ENCODE measurements at places on chromosomes 4 and X.

DNA sequence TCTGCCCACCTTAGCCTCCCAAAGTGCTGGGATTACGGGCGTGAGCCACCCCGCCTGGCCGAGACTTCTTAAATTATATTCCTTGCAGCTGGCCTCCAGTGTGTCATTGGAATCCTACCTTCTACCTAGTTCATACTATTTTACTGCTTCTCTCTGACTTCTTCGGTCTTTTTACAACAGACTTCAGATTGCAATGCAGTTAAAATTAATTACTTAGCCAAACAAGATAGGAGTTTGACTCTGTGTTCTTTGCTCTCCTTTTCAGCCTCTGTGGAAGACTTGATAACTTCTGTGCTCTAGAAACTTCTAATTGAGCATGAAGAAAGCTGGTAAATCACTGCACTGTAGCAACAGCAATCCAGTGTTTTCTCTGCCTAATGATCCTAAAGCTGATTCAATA, 199.5 kb downstream of the GASK1B start:
- DNase-seq: no peak

GRCh38 chr4:77073106-77073809, 2.5 kb downstream of the CCNI start:
- DNase-seq: no peak

- no peak for DNase-seq
Measured at GRCh38 chr4:75922588-75922987, 18.2 kb downstream of the NAAA start.

DNA sequence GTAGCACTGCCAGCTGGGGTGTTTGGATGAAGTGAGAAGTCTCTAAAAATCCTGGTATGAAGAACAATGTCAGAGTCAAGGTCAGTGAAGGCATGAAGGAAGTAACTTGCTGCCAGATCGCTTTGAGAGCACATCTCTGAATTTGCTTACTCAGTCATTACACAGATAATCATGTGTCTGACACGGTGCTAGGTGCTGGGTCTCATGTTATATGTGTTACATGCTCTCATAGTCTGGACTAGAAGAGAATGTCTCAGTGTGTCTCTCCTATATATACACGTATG, 337.9 kb downstream of the ARHGAP10 start:
- no peak for DNase-seq

GRCh38 chr4:7817877-7818398, 121.7 kb downstream of the AFAP1 start:
- no peak for DNase-seq

GRCh38 chrX:1336331-1336943, at the start of gene IL3RA:
Gene IL3RA, plus strand, starts transcription at chrX:1336785. Its CDS starts 4,981 bp downstream, at chrX:1341766.
- no peak for DNase-seq

GRCh38 chr4:24163314-24163713, 273.5 kb upstream of the PPARGC1A start:
- no peak for DNase-seq

DNA sequence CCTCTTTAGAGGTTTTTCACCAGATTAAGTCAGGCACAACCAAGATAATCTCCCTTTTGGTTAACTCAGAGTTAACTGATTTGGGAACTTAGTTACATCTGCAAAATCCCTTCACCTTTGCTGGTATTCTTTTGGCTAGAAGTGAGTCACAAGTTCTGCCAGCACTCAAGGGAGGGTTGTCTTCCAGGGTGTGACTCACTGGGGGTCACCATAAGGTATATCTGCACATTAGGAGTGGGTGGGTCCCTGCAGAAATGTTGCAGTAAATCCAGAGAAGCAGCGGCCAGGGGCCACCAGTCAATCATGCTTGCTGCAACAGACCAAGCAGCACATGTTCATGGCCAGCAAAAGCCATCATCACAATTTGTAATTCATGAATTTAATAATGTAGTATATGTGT, 59.8 kb upstream of the MAML3 start:
- no peak for DNase-seq

DNA sequence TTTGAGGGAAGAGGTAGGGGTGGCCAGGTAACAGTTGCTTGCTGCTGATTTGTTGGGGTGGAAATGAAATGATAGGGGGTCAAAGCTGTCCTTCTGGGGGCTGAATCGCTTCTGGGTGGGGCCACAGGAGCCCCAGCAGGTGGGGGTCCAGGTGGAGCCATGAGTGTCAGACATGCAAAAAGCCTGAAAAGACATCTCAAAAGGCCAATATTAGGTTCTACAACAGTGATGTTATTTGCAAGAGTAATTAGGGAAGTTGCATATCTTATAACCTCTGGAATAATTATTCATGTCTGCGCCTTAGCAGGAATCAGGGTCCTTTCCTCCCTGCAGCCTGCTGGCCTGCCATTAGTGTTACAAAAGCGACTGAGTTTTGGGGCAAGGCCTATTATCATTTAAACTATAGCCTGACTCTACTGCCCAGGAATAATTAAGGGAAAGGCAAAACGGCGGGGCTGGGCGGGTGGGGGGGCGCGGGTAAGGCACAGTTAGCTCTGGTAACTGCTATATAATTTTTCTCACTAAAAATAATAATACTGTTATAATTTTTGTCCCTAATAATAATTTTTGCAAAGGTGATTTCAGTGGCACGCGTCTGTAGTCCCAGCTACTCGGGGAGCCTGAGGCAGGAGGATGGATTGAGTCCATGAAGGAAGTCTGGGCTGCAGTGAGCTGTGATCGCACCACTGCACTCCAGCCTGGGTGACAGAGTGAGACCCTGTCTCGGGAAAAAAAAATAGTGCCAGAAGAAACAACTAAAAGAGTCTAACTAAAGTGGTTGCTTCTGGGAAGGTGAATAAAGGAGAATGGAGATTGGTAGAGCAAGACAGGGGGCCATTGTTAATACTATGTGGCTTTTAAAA, 145.7 kb downstream of the MAGEB17 start:
- no peak for DNase-seq

DNA sequence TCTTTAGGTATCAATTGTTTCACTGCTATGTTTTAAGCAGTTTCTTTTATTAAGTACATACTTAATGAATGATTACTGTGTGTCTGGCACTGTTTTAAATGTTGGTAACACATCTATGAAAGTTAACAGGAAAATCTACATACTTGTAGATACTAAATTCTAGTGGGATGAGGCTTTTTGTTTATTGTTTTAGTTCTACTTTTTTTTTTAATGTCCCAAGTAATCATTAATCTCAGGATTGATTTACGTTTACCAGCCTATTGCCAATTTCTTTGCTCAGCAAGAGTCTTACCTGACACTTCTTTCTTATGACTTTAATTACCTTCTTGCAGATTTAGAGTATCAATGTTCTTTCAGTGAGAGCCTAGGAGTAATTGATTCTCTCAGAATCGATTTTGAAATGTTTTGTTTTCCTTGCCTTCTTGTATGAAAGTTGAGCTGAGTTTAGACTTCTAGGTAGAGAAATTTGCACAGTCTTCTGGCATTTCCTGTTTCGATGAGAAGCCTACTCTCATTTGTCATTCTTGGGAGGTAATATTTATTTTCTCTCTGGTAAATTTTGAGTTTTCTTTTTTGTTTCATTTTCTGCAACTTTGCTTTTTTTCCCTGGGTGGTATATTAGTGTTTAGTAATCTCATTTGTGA, 235.2 kb upstream of the ANKRD50 start:
- no peak for DNase-seq

DNA sequence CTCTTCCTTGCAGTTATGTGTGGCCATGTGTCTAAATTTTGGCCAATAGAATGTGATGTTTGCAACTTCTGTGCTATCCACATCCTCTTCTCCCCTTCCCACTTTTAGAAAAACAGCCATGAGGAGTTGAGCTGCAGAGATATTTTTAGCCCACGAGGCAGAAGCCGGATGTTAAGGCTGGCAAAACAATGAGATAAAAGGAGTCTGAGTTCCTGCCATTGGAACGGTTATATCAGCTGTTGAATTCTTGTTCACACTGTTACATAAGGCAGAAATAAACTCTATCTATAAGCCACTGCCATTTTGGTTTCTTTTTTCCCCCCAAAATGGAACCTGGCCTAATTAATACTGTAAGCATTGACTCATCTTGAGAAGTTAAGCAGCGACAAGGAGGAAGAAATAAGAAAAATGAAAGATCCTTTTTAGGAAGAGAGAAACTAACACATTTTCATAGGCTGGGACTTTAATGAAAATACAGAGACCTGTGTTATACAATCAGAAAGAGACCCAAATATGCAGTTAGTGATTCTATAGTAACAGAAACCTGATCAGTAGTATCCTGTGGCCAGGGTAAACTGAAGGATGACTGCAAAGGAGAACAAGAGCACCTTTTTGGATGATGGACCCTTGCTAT, 200.5 kb downstream of the INPP4B start:
- no peak for DNase-seq

- no peak for DNase-seq
Measured at GRCh38 chrX:149950681-149951080, 12.4 kb upstream of the EOLA2 start.
